Prostate gland (tissue), 2 donors: ENCODE measurements at places on chromosomes 2 and 18. TPM values are rescaled to one million over a fixed set of nuclear protein-coding genes. Genes with fewer than 3 reads are reported as not detected.

TRIB2 gene
- 72.3 TPM for total RNA-seq

DTNB gene
- 47.0 TPM for total RNA-seq

CHRNG gene
- not detected for total RNA-seq

ATL2 gene
- 88.7 TPM for total RNA-seq

APOB gene
- 0.09 TPM for total RNA-seq

C2orf80 gene
- not detected for total RNA-seq

COLEC12 gene
- 11.1 TPM for total RNA-seq

SKA1 gene
- 2.7 TPM for total RNA-seq

HAAO gene
- total RNA-seq: 10.3 TPM

DNA sequence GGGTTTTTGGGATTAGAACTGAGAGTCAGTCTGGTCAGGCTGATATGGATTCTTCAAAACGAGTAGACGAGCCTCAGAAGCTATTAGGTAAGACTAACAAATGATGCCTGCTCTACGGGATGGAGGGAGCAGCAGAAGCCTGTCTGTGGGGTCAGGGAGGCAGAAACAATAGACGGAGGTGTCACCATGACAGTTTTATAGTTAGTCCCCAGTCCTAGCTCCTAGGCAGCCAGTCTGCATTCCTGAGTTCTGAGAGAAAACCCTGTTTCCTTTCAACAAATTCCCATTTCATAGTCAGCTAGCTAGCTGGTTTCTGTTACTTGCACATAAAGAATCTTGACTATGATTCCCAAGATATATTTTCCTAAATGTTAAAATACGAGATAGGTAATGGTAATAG lies 542.1 kb downstream of the PID1 start:
- no peaks in the 10 kb centered on the region for H3K36me3 ChIP-seq
- DNase-seq: no peak
- no peak overlapping the region for H3K27ac ChIP-seq
- H3K4me3 ChIP-seq: no peak overlapping the region
- no peaks in the 10 kb centered on the region for H3K27me3 ChIP-seq
- H3K4me1 ChIP-seq: no peaks in the 10 kb centered on the region

DNA sequence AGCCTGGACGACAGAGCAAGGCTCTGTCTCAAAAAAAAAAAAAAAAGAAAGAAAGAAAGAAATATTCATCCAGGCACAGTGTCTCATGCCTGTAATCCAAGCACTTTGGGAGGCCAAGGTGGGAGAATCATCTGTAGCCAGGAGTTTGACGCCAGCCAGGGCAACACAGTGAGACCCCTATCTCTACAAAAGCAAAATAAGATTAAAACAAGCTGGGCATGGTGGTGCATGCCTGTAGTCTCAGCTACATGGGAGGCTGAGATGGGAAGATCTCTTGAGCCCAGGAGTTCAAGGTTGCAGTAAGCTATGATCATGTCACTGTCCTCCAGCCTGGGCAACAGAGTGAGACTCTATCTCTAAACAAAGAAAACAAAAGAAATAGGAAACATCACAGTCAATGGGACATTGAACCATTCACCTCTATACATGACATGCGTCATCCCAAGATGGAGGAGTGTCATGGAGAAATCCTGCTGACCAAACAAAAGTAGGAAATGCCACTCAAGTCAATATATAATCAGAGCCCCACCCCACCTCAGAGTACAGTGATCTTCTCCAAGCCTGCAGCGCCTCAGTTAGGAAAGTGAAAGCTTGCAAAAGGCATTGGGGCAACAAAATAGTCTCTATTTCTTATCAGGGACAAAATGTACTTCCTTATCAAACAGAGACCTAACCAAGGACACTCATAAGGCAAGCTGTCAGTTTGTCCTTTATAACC lies 9.8 kb downstream of the FEV start:
- H3K36me3 ChIP-seq: no peaks in the 10 kb centered on the region
- peaks cover 4% of the 10 kb centered on the region for H3K4me1 ChIP-seq
- H3K4me3 ChIP-seq: no peak overlapping the region
- DNase-seq: no peak

GRCh38 chr2:147689220-147689909 lies 155.5 kb upstream of the ACVR2A start:
- no peak for DNase-seq
- no peak overlapping the region for H3K4me3 ChIP-seq
- no peaks in the 10 kb centered on the region for H3K27me3 ChIP-seq
- H3K36me3 ChIP-seq: no peaks in the 10 kb centered on the region
- H3K4me1 ChIP-seq: no peaks in the 10 kb centered on the region

DNA sequence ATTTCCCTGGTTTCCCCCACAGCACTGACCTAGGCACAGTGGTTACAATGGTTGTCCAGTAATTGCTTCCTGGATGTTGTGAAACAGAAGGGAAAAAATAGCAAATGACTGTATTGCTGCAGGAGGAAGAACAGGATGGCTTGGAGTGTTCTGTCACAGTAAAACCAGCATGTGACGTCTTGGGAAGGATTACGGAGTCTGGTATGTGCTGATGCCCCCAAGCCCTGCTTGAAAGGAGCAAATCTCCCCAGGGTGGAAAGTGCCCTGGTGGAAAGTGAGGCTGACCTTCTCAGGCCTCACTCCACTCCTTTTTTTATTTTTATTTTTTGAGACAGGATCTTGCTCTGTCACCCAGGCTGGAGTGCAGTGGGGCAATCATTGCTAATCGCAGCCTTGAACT lies 7.8 kb downstream of the RAB11FIP5 start:
- no peak overlapping the region for H3K4me3 ChIP-seq
- H3K27ac ChIP-seq: no peak overlapping the region
- H3K27me3 ChIP-seq: no peaks in the 10 kb centered on the region
- no peaks in the 10 kb centered on the region for H3K36me3 ChIP-seq

DNA sequence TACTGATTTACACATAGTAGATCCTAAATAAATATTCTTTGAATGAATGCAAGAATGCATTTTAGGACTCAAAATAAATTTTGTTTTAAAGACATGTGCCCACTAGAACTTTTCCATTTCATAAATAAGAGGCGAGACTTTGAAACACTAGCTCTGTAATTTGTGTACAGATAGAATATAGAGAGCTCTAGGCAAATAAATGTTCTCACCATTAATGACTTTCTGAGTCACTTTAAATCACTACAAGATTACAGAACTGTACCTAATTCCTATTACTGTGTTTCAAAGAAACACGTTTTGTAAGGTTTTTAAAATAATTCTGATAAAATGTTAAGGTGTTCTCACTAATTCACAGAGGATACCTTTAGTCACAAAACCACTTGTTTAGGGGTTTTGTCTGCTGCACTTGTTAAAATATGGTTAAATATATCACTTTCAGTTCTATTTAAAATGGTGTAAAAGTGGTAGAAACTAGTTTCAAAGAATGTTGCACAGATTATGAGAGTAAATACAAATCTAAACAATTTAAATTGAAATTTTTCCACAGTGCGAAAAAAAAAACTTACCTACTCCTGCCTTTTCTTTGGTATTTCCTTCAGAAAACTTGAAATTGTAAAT lies 158.7 kb upstream of the ZC3H15 start:
- no peak for DNase-seq
- no peak overlapping the region for H3K4me3 ChIP-seq
- no peak overlapping the region for H3K27ac ChIP-seq
- H3K4me1 ChIP-seq: no peaks in the 10 kb centered on the region
- no peaks in the 10 kb centered on the region for H3K27me3 ChIP-seq

DNA sequence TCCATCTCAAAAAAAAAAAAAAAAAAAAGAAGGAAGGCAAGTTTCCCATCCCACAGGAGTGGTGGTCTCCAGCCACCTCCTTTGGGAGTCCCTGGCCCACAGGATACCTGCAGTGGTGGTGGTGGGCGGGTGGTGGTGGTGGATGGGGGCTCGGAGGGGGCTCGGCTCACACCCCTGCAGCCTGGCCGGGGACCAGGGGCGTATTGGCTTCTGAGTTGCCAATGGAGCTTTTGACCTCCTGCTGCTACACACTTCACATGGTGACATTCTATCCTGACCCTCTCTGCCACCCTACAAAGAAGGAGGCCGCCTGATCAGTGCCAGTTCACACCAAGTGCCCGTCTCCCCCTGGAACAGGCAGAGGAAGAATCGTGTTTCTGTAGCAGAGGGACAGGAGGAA lies 119.6 kb downstream of the NFATC1 start:
- no peak for DNase-seq
- no peak overlapping the region for H3K4me3 ChIP-seq
- H3K27ac ChIP-seq: no peak overlapping the region
- H3K4me1 ChIP-seq: no peaks in the 10 kb centered on the region
- H3K27me3 ChIP-seq: no peaks in the 10 kb centered on the region
- no peaks in the 10 kb centered on the region for H3K36me3 ChIP-seq

DNA sequence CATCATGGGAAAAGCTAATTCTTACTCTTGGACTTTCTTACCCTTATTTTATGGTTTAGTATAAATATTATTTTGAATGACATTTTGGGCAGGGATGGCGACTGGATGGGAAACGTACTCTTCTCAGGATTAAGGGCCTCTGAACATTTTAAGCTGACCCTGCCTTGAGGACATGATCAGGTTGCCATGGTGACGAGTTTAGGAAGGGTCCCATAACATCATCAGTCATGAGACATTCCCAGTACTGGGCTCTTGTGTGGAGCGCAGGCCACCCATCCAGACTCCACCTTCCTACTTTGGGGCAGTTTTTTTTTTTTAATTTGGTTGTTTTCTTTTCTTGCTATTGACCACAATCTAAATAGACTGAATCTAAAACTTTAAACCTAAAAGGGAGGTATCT lies 40.7 kb downstream of the KCNE4 start:
- H3K27ac ChIP-seq: no peak overlapping the region
- no peak for DNase-seq
- H3K4me3 ChIP-seq: no peak overlapping the region
- no peaks in the 10 kb centered on the region for H3K36me3 ChIP-seq
- no peaks in the 10 kb centered on the region for H3K4me1 ChIP-seq

- no peaks in the 10 kb centered on the region for H3K4me1 ChIP-seq
- no peaks in the 10 kb centered on the region for H3K27me3 ChIP-seq
- no peak overlapping the region for H3K4me3 ChIP-seq
- no peaks in the 10 kb centered on the region for H3K36me3 ChIP-seq
Observed at GRCh38 chr2:106039634-106040315, 154.3 kb downstream of the UXS1 start.

DNA sequence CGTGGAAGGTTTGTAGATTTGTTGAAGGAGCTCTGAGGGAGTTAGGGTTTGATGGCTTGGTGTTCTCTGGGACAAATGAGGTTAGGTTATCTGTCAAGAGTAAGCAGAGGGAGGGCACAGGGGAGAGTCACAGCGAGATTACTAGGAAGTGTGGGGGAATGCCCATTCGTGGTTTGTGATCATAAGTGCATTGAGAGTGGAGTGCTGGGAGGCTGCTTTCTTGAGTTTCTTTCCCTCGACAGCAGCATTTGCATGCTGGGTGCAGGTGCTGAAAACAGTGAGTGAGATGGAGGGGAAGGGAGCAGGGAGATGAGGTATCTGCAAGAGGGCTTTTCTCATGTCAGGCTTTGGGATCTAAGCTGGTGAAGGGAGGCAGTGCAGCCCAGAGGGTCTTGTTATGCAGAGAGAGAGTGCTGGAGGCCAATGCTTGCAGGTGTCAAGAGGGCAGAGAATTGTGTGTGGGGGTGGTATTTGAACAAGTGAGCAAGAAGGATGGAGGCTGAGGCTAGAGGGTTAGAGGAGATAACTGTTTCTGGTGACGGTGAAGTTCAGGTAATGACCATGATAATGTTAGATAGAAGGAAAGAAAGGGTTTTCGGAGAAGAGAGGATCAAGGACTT lies 8.8 kb downstream of the RALB start:
- H3K4me3 ChIP-seq: no peak overlapping the region
- DNase-seq: no peak
- no peaks in the 10 kb centered on the region for H3K36me3 ChIP-seq
- no peaks in the 10 kb centered on the region for H3K27me3 ChIP-seq

GRCh38 chr18:13804305-13804704 lies 19.6 kb upstream of the MC5R start:
- no peaks in the 10 kb centered on the region for H3K27me3 ChIP-seq
- H3K27ac ChIP-seq: no peak overlapping the region
- H3K4me3 ChIP-seq: no peak overlapping the region

- H3K4me1 ChIP-seq: no peaks in the 10 kb centered on the region
- H3K27ac ChIP-seq: no peak overlapping the region
- no peak for DNase-seq
- no peaks in the 10 kb centered on the region for H3K36me3 ChIP-seq
- H3K4me3 ChIP-seq: no peak overlapping the region
Observed at GRCh38 chr2:196965651-196966050, 39.1 kb upstream of the PGAP1 start.

- no peaks in the 10 kb centered on the region for H3K4me1 ChIP-seq
- no peak for DNase-seq
- no peak overlapping the region for H3K4me3 ChIP-seq
- no peaks in the 10 kb centered on the region for H3K36me3 ChIP-seq
- H3K27me3 ChIP-seq: no peaks in the 10 kb centered on the region
- H3K27ac ChIP-seq: no peak overlapping the region
Observed at GRCh38 chr2:229124136-229124535, 147.0 kb downstream of the PID1 start.

DNA sequence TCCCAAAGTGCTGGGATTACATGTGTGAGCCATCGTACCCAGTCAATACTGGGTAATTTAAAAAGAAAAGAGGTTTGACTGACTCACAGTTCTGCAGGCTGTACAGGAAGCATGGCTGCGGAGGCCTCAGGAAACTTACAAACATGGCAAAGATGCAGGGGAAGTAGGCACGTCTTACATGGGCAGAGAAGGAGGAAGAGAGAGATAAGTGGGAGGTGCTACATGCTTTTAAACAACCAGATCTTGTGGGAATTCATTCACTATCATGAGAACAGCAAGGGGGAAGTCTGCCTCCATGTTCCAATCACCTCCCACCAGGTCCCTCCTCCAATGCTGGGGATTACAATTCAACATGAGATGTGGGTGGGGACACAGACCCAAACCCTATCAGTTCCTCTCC lies 192.5 kb downstream of the ATAD2B start:
- no peak overlapping the region for H3K4me3 ChIP-seq
- no peaks in the 10 kb centered on the region for H3K4me1 ChIP-seq
- DNase-seq: no peak
- H3K27me3 ChIP-seq: no peaks in the 10 kb centered on the region

DNA sequence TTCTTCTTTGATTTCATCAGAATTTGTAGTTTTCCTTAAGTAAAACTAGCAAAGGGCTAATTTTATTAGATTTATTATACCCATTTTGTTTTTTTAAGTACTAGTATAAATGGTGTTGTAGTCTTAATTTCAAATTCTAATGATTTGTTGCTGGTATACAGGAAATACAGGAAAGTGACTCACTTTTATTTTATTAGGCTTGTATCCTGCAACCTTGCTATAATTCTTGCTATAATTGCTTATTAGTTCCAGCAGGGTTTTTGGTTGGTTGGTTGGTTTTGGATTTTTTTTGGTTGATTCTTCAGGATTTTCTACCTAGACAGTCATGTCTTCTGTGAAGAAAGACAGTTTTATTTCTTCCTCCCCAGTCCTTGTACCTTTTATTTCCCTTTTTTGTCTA lies 110.6 kb upstream of the IL1R2 start:
- H3K4me3 ChIP-seq: no peak overlapping the region
- H3K36me3 ChIP-seq: no peaks in the 10 kb centered on the region
- peaks cover 6% of the 10 kb centered on the region for H3K4me1 ChIP-seq
- no peak for DNase-seq
